IMR-90 (cell line): ENCODE measurements at places on chromosomes 1 and 21. TPM values are rescaled to one million over a fixed set of nuclear protein-coding genes. Genes with fewer than 3 reads are reported as not detected.

Gene WDR77
- 73.6 and 80.8 TPM in 2 replicates for total RNA-seq

Gene CENPL
- total RNA-seq: 21.1 and 21.9 TPM in 2 replicates

Gene SHE
- not detected in 2 replicates for total RNA-seq

Gene DTL
- total RNA-seq: 16.7 and 19.9 TPM in 2 replicates

Gene RHD
- total RNA-seq: 0.28 TPM in 1 of 2 replicates, not detected in the other

DNA sequence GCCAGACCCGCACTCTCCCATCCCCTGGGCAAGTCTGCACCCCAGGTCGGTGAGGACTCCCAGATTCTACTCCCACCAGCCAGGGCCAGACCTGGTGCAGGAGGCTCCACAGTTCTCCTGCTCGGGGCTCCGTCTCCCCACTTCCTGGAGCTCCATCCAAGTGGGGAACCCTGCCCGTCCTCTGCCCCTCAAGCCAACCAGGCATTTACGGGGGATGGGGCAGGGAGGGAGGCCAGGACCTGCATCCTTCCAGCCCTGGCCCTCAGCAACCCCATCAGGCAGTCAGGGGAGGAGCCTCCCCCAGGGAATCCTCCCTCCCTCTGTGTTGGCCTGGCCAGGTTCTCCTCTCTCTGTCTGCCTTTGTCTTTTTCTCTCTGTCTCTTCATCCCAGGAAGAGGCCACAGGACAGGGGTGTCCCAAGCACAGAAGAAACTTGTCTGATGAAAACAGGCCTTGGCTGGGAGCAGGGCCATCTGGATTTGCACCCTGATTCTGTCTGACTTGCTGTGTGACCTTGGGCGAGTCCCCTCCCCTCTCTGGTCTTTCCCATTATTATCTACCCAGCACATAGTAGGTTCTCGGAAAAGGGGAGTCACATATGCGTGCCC lies 18.5 kb upstream of the EPHA2 start:
- DNase-seq: no peak

DNA sequence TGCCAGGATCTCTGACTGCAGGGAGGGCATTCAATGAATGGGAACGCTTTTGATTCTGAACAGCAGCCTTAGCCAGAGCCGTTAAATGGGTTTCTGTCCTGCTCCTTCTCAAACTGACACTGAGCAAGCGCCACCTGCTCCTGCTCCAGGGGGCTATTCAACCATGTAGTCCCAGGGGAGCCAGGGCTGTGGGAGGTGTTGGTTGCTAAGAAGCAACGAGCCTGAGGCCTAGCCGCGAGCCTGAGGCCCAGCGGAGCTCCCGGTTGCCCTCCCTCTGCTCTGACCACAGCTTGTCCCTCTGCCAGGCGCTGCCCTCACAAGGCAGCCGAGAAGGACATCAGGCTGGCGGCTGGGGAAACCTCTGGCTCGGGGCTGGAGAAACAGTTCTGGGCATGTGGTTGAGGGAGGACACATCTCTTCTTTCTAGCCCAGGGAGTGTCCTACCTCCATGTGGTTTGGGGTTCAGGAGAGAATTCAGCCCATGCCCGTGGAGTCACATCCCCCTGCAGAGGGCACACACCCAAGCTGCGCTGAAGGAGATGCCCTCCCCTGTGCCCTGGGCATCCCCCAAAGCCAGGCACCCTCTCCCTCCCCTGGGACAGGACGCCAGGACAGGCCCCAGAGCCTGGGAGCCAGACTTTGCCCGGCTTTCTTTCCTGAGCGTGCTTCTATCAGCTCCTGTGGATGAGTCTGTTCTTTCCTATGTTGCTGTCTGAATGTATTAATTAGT lies 18.0 kb downstream of the PCP4 start:
- no peak for DNase-seq

- peak; percentile 79 for DNase-seq
Observed at GRCh38 chr1:150076066-150076465, 8.5 kb downstream of the VPS45 start.

DNA sequence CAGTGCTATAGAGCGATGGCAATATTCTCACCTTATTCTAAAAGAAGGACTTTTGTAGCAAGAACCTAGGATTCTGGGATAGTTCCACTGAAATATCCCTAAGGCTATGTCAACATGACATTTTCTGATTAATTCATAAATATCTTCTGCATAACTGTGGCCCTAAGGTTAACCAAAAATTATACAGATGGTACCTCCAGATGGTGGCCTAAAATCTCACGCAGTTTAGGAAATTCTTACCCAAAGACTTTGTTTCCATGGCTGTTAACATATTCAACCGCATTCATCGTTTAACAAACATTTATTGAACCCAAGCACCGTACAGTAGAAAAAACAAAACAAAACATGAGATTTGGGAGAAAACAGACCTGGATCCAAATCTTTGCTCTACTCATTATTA lies 19.1 kb downstream of the NID1 start:
- no peak for DNase-seq

DNA sequence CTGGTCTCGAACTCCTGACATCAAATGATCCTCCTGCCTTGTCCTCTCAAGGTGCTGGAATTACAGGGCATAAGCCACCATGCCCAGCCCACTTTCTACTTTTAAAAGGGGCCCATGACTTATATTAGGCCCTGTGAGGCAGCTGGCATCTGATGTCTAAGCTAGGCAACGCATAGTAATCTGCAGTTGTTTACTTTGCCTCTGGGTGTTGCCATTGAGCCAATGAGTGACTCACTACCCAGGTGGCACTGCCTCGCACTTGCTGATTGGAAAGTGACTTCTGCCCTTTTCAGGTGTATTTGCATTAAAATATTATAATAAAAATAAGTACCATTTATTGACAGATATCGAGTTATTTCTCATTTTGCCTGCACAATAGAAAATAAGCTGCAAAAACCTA lies 84.9 kb downstream of the KIF14 start:
- DNase-seq: no peak
